ENCODE measurements at places on chromosomes 3 and 15.

DNA sequence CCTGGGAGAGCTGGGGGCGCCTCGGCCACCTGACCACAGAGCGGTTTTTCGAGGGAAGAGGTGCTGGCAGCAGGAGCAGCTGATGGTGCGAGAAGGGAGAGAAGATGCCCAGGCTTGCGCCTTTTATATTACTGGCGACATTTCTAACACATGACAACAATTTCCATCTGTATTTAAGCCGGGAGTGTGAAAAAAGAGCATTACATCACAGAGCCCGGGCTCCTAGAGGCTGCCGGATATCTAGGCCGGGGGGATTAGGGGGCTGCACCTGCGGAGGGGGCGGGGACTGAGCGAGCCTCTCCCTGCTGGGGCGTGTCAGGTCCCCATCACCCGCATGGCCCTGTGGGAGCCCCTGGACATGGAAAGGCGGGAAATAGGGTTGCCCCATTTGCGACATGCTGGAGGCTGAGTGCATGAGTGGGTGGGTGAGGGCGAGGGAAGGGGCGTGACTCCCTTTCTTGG is 440.7 kb downstream of the MAGI1 start:
- DNase-seq = peak; percentile 77

- DNase-seq = no peak
These were observed 61.4 kb upstream of the ZBTB38 start for GRCh38 chr3:141306922-141307321.

GRCh38 chr15:43879386-43880355 is 52.9 kb downstream of the WDR76 start:
- DNase-seq = no peak

- DNase-seq = peak; percentile 21
These were observed 80.6 kb downstream of the ADAMTSL3 start for GRCh38 chr15:83734487-83734886.

GRCh38 chr3:101642441-101642840 is 34.5 kb downstream of the ZBTB11 start:
- no peak for DNase-seq

GRCh38 chr3:149460117-149460516 is 14.4 kb upstream of the TM4SF4 start:
- DNase-seq = no peak

DNA sequence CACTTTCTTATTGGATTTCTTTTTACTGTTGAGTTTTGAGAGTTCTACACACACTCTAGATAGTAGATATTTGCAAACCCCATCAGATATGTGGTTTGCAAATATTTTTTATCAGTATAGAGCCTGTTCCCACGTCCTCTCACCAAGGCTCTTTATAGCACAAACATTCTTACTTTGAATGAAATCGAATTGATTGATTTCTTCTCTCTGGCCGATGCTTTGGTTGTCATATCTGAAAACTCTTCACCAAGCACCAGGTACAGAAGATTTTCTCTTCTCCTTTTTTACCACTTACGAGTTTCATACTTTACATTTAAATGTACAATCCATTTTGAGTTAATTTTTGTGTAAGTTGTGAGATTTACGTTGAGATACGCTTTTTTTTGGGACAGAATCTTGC is 163.4 kb downstream of the PTPRG start:
- no peak for DNase-seq

GRCh38 chr3:126816986-126817777 is 113.1 kb downstream of the CHCHD6 start:
- no peak for DNase-seq

DNA sequence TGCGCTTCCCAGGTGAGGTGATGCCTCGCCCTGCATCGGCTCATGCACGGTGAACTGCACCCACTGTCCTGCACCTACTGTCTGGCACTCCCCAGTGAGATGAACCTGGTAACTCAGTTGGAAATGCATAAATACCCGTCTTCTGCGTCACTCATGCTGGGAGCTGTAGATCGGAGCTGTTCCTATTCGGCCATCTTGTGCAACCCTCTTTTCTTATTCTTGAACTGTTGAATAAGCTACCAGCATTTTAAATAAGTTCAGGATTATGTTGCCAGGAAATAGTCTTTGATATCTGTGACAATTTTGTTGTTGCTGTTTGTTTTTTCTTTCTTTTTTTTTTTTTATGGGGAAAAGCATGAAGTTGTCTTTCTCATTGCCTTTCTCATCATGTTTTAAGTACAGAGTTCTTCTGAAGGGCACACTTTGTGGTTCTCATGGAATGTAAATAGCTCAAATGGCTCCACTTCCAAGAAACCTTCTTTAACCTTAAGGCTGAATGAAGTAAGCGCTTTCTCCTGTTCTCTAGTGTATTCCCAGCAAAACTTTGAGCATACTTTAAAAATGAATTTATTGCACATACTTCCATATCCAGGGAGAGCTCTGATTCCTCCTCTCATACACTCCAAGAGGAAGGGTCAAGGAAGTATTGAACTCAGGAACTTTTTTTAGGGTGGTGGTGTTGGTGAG is 468.0 kb upstream of the TBL1XR1 start:
- DNase-seq = no peak

GRCh38 chr15:87498560-87498959 is 758.0 kb downstream of the NTRK3 start:
- DNase-seq = no peak
